Large intestine (tissue), 12 donors: ENCODE measurements at places on chromosomes 4 and X.

- no peak overlapping the region for H3K27ac ChIP-seq
- H3K36me3 ChIP-seq = no peaks in the 10 kb centered on the region
- no peak overlapping the region for H3K4me3 ChIP-seq
- no peaks in the 10 kb centered on the region for H3K27me3 ChIP-seq
- no peak for DNase-seq
Observed at GRCh38 chr4:151874328-151874727, 113.5 kb upstream of the GATB start.

GRCh38 chr4:165364452-165365080 is 14.2 kb upstream of the CPE start:
- no peak overlapping the region for H3K4me3 ChIP-seq
- no peaks in the 10 kb centered on the region for H3K27me3 ChIP-seq
- H3K27ac ChIP-seq = peak overlapping the region; percentile 92
- H3K4me1 ChIP-seq = peaks cover 34% of the 10 kb centered on the region
- no peaks in the 10 kb centered on the region for H3K36me3 ChIP-seq
- peak; percentile 98 for DNase-seq

GRCh38 chr4:83552083-83552482 is 16.2 kb downstream of the GPAT3 start:
- H3K4me1 ChIP-seq = peaks cover 6% of the 10 kb centered on the region
- no peaks in the 10 kb centered on the region for H3K36me3 ChIP-seq
- H3K27ac ChIP-seq = no peak overlapping the region
- H3K27me3 ChIP-seq = no peaks in the 10 kb centered on the region
- DNase-seq = no peak

DNA sequence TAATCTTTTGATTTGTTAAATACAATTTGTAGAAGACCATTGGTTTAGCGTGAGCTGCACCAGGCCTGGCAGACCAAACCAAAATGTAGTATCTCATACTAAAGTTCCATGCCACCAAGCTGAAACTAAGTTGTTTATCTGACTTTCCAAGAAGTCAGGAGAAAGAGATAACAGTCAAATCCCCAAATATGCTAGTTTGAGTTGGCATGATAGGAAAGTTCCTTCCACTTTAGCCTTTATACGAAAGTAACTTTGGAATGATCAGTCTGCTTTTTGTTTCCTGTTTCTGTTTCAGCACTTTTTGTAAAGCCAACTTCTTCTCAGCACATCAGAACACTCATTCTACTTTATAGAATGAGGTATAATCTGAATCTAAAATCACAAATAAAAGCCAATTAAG is 449.2 kb downstream of the GRXCR1 start:
- DNase-seq = no peak
- H3K27ac ChIP-seq = no peak overlapping the region
- H3K36me3 ChIP-seq = no peaks in the 10 kb centered on the region
- no peaks in the 10 kb centered on the region for H3K4me1 ChIP-seq
- no peak overlapping the region for H3K4me3 ChIP-seq

GRCh38 chrX:39661116-39661907 is 436.4 kb downstream of the BCOR start:
- no peak overlapping the region for H3K4me3 ChIP-seq
- no peaks in the 10 kb centered on the region for H3K27me3 ChIP-seq
- no peak overlapping the region for H3K27ac ChIP-seq
- no peaks in the 10 kb centered on the region for H3K36me3 ChIP-seq
- DNase-seq = no peak

GRCh38 chr4:154939851-154940250 is 158.8 kb downstream of the RBM46 start:
- no peak for DNase-seq
- H3K27ac ChIP-seq = no peak overlapping the region
- no peaks in the 10 kb centered on the region for H3K4me1 ChIP-seq
- H3K27me3 ChIP-seq = no peaks in the 10 kb centered on the region
- H3K36me3 ChIP-seq = no peaks in the 10 kb centered on the region

GRCh38 chrX:13489454-13489853 is 79.9 kb upstream of the EGFL6 start:
- no peak overlapping the region for H3K27ac ChIP-seq
- H3K4me3 ChIP-seq = no peak overlapping the region
- H3K36me3 ChIP-seq = no peaks in the 10 kb centered on the region
- DNase-seq = no peak

DNA sequence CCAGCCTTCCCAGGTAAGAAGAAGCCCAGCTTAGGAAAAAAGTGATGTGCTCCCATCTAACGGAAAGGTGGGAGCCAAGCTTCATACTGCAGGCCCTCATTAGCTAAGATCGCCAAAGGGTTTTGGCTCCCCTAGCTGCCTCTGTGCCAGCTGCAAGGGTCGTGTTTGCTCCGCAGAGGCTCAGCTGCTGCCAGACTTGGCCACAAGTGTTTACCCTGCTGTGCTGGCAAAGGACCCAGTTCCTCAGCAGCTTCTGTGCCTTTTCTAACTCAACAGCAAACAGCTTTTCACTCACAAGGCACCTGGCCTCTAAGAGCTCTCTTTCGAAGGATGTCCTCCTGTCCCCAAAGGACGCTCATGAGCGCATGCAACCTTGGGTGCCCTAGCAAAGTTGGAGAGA is 12.2 kb upstream of the VMA21 start:
- H3K27ac ChIP-seq = no peak overlapping the region
- no peaks in the 10 kb centered on the region for H3K27me3 ChIP-seq
- no peak for DNase-seq
- H3K36me3 ChIP-seq = no peaks in the 10 kb centered on the region
